ENCODE measurements at places on chromosomes 12 and 14.

DNA sequence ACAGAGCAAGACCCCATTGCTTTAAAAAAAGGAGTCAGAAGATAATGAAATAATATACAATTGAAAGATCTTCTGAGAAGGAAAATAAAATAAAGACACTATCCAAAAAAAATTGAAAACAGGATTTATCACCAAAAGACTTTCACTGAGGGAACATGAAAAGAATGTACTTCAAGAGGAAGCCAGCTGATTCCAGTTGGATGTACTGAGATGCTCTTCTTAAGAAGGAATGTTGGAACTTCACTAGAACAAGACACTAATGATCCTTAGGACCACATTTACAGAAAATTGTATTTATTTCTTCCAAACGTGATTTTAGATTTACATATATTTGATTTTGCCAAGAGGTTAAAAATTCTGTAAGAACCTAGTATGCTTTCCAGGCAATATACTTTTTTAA lies 65.6 kb upstream of the CNOT2 start:
- DNase-seq = no peak

GRCh38 chr14:20400589-20400964 lies 12.7 kb downstream of the TEP1 start:
- DNase-seq = no peak

DNA sequence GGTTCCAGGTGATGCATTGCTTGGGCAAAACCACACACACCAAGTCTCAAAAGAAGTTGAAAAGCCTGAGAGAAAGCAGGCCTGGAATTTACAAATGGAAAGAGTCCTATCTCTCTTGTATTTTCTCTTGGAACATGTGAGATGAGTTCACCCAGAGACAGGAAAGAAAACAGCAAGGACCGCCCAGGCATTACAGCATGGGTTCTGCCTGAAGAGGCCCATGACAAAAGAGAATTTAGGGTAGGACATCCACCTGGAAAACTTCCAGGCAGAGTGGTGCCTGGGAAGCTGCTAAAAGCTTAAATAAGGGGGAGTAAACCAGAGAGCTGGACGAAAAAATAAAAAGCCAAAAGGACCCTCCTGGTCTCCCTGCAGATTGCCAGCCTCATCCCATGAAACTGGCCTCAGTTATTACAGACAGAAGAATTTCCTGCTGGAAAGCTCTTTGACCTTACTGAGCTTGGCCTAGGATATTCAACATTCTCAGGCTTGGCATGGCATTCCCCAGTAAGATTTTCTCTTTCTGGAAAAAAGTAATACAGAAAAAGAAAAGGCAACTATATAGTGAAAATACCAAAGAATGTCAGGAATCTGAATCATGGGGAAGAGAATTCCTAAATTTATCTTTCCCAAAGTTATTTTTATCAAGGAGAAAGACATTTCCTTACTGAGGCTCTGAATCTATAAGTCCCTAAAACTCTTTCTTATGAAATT lies 121.3 kb upstream of the NUDT4 start:
- DNase-seq = no peak

- DNase-seq = no peak
Measured at GRCh38 chr12:132407451-132407961, 78.1 kb upstream of the GALNT9 start.

DNA sequence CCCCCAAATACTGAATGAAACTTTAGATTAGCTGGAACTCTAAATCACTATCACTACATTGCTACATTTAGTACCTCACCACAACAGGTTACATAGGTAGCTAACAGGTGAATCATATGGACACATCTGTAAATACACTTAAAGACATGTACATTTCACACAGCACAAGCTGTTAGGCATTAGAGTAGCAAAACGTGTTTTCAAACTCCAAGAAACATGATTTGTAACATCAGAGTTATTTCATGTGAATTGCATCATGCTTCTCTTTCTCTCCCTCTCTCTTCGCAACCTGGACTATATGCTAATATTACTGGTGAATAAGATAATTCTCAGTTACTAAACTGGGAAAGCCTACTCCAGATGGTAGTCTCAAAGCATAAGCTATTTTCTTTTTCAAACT lies 4.3 kb downstream of the SEL1L start:
- peak; percentile 6 for DNase-seq

DNA sequence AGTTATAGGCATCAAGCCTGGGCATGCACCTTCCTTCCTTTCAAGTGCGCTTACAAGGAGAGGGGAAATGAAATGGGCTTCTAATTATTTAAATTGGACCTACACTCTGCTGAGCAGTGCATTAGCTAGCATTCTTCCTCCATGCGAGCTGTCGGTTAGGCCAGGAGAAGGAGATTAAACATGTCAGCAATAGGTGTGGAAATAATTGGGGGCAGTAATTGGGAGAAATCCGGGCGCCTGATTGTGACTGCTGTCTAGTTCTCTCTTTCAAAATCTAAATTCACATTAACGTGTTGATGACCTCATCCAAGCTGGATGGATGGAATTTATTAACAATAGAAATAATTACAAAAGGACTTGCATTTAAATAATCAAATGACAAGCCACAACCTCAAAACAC lies 86.2 kb upstream of the SEL1L start:
- DNase-seq = no peak

- no peak for DNase-seq
Measured at GRCh38 chr12:110012659-110013058, 13.4 kb downstream of the ANKRD13A start.

- DNase-seq = no peak
Measured at GRCh38 chr14:50410921-50411320, 14.2 kb upstream of the CDKL1 start.

GRCh38 chr14:86430853-86431252 lies 900.9 kb downstream of the FLRT2 start:
- no peak for DNase-seq

GRCh38 chr14:98131406-98131805 lies 1140.6 kb downstream of the BCL11B start:
- DNase-seq = no peak

- no peak for DNase-seq
Measured at GRCh38 chr12:42698213-42698612, 108.7 kb upstream of the PRICKLE1 start.

DNA sequence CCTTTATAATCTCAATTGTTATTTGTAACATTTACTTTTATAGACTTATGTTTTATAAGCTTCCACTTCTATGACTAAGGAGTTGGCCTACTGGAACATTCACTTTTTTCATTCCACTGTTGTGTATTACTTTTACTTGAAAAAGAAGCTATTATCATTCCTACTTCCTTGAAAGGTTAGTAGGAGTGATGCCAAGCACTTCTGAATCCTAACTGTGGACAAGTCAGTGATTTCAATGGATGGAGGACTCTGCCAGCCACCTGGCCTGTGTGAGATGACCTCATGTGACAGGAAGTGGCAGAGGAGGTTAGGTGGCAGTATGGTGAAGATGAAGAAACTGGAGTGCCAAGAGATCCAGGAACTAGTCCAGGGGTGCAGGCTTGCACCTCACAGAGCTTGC lies 46.0 kb downstream of the TECPR2 start:
- peak; percentile 9 for DNase-seq

GRCh38 chr12:107583551-107583950 lies 102.0 kb upstream of the PWP1 start:
- DNase-seq = no peak

DNA sequence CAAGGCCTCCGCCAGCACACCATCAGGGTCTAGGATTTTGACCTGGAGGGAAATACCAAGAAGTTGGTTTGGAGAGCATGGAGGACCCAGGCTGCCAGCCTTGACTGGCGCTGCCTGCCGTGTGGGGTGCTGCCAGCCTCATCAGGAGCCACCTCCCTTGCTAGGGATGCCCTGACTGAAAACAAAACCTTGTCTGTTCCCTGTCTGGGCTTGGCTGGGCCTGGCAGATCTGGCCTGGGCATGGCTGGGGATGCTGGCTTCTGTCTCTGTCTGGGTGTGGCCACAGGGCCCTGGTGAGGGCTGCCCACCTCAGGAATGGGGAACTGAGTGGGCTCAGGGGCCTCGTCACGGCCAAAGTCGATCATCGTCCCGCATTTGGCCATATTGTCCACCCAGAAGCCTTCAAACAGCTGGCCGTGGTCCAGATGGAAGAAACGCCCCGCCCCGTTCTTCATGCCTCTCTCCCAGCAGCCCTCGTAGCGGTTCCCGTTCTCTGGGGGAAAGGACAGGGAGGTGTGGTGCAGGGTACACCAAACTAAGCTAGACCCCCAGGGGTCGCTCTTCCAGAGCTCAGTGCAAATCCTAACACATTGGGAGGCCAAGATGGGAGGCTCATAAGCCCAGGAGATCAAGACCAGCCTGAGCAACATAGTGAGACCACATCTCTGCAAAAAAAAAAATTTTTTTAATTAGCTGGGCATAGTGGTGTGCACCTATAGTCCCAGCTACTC lies 16.5 kb downstream of the MORN3 start:
- no peak for DNase-seq

GRCh38 chr12:103833891-103834290 lies 7.1 kb downstream of the NT5DC3 start:
- DNase-seq = no peak

DNA sequence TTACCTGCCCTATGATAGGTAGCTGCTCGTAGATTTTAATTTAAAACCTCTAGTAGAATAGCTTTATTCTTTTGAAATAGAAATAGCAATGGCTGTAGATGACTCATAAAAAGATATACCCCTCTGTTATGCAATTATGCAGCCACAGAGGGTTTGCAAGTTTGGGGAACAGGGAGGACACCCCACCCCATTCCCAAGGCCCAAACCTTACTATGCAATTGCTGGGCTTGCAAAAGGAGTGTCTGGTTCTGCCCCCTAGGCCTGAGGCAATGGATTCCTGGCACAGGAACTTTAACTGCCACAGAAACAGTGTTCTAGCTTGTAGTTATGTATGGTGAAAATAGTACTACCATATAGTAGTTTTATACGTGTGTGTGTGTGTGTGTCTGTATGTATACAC lies 403.3 kb downstream of the ADAMTS20 start:
- DNase-seq = no peak

- DNase-seq = no peak
Measured at GRCh38 chr14:87813211-87813610, 179.8 kb downstream of the GALC start.

DNA sequence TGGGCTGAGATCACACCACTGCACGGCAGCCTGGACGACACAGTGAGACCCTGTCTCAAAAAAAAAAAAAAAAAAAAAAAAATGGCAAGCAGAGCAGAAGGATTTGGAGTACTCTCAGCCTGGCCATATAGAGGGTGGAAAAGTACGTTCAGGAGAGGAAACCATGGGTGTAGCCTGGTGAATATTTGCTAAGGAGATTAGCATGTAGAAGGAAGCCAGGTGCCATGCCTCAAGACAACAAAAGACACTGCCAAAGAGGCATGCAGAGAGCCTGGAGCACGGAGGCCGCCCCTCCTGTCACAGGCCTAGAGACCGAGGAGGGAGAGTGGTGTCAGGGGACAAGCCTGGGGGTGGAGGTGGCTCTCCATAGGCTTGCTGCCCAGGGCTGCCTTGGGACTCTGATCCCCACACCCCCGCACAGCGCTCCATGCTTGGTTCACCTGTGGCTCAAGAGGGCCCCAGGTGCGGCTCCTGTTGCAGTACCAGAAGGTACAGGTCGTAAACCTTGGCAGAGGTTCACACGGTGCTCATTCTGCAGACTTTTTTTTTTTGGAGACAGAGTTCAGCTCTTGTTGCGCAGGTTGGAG lies 27.9 kb upstream of the DEGS2 start:
- DNase-seq = no peak

DNA sequence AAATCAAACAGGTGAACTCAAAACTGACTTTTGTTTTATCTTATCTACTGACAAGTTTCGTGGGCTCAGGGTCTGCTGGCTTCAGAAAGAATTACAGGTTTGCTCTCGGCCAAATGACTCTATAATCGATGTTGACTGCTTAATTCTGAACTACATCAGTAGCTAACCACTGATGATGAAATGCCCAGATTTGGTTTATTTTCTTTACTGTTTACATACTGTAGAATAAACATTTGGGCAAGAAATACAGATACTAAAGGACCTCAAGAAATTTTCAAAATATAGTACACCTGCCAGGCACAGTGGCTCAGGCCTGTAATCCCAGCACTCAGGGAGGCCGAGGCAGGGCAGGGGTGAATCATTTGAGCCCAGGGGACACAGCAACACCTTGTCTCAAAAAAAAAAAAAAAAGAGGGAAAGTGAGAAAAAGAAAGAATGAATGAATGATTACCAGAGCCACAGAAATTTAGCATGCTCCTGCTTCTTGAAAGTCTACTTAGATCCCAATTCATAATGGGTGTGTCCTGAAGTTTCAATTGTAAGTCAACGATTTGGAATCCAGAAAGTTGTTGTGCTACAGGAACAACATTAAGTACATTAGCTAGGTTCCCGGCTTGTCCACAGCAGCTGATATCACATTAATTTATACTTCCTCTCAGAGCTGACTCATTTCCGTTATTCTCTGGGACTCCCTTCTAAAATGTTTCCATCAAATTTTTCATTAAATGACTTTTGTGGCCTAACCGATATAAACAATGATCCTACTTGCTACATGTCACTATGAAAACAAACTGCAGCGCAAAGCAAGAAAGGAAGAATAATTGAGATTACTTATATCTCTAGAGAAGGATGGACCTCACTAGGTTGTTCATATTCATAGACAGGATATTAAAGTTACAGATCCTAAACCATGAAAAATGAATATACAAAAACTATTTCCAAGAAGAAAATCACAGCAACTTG lies 134.3 kb downstream of the MED13L start:
- no peak for DNase-seq

GRCh38 chr14:73814153-73814552 lies 37.5 kb upstream of the PTGR2 start:
- DNase-seq = no peak

GRCh38 chr12:80589077-80589476 lies 118.4 kb upstream of the MYF6 start:
- DNase-seq = no peak

- no peak for DNase-seq
Measured at GRCh38 chr14:55973285-55973800, 144.9 kb upstream of the PELI2 start.

DNA sequence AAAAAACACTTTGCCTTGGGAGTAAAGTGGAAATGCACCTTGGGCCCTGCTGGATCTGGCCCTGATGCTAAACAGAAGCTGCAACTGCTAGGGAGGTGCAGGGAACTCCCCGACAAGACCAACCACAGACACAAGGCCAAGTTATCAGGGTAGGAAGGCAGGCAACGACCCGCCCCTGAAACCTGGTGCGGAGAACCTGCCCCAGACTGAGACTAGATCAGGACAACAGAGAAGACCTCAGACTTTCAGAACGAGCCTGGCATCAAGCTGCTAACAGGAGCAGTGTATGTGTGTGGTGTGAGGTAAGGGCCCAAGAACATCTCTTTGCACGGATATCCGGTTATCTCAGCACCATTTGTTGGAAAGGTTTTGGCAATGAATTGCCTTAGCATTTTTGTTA lies 233.7 kb upstream of the RTL1 start:
- DNase-seq = no peak

DNA sequence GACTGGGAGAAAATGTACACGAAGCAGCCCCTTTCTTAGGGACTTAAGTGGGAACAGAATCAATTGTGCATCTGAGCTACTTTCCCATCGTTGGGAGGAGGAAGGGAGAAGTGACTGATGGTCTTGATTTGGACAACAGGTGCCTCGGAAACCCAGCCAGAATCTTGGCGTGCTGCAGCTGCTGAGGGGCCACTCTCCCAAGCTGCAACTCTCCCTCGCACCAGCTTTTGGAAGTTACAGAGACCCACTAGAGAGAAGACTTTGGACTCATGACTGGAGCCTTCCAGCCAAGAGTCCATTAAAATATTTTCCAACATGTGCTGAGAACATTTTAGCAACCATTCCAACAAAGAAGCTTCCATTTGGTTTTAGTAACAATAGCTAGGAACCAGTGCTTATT lies 52.3 kb downstream of the GNS start:
- no peak for DNase-seq

- no peak for DNase-seq
Measured at GRCh38 chr14:99566390-99567354, 37.3 kb downstream of the CCDC85C start.

- DNase-seq = no peak
Measured at GRCh38 chr14:53491884-53492277, 338.8 kb upstream of the DDHD1 start.

Data from RKO (cell line).